RPMI8226 (cell line): ENCODE measurements at places on chromosomes 5 and 9.
A peak's percentile ranks its signal among the peaks of the same experiment; 100 is the strongest.

DNA sequence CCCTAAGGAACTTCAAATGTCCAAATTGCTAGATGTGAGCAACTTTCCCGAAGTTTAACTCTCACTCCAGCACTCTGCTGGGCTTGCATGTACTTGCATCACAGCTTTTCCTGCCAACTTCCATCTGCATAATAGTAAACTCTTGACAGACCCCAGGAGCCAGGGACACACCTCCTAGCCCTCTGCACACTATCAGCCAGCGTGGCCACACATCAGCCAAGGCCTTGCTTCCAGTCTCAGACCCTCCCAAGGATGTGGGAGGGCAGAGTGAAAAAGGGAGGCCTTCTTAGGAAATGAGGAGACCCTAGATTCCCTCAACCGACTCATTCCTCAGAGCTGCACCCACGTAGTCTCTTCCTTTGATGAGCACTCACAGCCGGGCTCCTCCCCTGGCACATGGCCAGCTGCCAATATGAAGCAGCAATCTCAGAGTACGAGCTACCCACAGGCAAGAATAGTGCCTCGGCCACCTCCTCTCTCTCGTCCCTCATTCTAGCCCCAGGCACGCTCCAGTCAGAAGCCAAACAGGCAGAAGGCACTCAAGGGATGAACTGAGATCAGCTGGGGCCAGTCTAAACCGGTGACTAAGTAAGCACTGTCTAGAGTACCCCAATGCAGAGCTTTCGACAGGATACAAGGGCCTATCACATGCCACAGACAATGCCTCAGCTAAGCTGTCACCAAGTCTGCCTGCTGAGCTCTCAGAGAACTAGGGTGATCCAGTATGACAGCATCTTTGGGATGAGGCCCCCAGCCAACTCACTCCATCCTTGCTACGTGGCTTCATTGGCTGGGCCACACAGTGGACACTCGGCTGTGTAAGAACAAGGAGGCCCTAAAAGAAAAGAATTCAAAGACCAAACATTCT, 2.3 kb downstream of the P4HA2 start:
- DNase-seq = peak; percentile 20

DNA sequence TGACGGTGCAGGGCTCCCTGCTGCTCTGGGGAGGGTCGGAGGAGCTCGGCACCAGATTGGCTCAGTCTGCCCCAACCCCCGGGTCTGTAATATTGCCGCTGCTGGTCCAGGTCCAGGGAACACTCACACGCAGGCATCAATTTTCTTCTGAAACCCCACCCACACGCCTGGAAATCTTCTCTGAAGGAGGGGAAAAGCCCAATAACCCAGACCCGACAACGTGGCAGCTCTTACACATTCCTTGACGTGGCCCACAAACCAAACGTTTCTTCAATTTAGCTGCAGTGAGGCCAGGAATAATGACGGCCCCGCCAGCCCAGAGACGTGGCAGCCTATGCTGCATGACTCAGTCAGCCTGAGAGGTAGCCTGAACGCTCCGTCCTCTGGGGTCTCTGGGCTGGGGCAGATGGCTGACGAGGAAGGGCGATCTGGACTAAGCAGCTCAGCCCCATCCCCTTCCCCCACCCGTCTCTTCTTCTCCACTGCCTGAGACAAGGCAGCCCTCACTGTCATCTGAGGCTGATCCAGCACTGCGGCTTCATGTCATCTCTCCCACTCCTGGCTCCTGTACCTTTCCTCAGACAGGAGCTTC, 9.9 kb upstream of the SPARC start:
- no peak for DNase-seq

DNA sequence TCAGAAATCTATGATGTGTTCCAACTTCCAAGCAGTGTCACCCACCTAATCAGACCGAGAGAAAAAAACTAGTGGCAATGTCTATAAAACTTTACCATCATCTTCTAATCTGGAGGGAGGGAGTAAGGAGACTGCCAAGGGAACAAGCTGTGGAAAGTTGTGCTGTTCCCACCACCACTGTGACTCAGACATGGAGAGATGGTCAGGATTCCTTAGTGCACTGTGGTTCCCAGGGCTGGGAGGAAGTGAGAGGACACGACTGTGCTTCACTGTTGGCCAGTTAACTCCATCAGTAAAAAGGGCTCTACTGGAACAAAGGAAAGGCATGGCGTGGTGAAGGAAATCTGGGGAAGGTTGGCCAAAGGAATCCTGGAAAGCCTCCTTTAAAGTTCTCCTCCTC, 18.8 kb downstream of the TICAM2 start:
- no peak for DNase-seq

DNA sequence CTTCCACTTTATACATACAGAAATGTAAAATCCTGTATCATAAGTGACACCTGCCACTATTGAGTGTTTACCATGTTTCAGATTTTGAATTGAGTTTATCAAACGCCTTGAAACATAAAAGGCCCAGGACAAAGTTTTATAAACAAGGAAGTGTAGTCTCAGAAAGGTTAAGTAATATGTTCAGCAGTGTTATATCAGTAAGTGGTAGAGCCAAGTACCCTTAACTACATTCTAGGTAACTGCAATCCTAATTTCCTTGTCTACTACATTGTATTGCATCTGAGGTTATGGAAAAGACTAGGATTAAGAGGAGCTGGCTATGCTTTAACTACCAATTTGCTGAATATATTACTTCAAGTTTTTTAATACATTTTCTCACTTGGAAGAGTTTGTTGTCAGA, 641.6 kb downstream of the LRRC70 start:
- no peak for DNase-seq

- no peak for DNase-seq
These were observed 14.1 kb upstream of the PTGR1 start for GRCh38 chr9:111613436-111614040.

DNA sequence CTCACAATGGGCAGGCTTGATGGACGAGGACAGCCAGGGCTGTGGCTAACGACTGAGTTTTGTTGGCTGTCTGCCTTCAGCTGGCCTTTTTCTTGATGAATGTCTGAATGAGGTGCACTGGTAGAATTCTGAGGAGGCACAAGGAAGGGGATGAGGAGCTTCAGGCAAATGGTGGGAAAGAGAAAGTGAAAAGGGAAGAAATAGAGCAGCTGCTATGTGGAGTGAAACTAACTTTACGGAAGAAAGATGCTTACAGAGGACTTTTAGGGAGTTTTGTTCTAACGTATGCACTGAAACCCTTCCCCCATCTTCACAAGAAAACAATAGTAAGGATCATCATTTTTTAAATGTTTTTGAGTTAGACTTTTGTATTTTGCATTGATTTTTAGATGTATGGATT, 45.3 kb downstream of the OR2K2 start:
- peak; percentile 3 for DNase-seq

DNA sequence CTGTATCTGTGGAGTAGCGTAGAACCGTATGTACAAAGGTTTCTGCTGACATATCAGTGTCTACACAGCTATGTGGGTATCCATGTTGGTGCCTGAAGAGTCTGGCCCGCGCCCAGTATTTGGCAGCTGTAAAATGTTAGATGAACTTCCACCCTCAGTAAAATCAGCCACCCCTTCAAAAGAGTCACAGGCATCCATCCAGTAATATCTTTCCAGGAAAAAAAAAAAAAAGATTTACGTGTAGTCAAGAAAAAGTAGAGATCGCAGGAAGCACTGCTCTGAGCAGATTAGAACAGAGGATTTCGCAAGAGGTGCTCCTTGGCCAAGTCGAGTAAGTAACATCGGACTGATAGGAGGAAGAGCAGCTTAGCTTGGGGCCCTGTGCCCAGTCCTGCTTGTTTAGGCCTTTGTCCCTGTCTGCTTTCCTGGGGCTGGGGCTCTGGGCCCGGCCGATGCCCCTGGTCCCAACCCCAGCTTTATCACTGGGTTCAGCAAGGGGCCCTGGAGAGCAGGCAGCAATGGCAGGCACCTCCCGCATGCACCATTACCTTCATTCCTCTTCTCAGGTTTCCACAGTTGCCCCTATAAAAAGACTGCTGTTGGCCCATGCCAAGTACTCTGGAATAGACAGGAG, 21.2 kb downstream of the DAPK1 start:
- DNase-seq = no peak

DNA sequence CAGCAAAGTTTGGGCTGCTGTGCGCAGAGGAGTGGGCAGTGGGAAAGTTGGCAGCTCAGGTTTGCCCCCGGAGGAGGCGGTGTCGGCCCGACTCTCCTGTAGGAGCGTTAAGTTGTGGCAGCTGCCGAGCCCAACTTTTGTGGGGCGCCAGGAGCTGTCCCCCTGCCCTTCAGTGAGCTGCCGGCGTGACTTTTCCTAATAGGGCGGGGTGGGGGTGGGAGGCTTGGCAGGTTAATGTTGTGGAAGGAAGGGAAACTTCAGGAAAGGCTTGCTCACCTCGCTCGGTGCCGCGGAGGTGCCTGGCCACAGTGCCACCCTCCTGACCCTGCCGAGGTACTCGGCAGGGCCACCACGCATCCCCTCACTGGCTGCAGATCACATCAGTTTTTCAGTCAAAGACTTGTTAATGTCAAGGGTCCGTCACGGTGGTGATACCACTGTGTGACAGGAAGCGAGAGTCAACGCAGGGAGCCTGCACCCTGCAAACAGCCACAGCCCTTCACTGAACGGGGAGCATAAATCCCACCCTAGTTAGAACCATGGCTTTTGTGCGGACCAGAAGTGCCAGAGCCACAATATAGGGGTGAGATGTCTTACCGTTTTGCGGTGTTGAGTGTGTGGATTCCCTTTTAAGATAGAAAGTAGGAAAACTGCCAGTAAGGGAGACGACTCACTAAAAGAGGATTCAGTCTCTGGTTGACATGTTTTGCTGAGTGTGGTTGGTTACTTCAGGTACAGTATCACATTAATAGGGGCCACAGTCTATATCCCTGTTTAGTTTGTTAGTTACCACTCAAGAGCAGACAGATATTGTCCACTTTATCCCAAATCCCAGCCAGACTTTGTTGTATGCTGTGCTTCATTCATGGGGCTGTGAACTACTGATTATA, 796 bp downstream of the LNPEP start:
- peak; percentile 64 for DNase-seq

DNA sequence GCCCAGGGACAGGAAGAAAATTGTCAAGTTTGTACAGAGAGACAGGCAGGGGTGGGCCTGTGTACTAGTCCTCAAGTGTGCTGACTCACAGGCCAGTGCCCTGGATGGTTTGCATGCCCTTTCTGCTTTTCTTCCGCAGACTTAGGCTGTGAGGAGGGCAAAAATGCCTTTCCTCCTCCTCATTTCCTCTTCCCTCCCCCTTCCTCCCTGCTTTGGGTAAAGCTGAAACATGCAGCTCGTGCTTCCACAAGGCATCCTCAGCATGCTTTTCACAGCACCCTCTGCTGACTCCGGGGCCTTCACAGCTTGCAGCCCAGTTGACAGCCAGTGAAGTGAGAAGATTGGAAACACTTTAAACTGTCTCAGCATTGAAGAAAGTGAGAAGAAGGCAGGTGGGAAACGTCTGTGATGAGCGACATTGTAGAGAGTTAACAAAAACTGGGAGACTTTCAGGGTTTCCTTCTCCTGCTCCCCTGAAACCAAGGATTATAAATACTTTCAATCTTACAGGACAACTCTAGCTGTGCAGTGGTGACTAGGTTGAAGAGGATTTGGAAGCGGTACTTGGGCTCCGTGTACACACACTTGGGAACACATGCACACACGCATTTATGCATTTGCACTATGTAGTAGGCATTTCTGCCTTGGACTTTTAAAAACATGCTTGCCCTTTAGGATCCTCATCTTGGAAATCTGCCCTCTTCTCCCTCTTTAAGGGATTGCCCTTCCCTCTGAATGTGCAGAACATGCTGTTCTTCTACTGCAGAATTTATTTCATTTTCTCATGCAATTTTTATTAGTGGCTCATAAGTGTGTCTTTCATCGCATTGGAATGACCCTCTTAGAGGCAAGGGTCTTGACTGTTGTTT, 138.8 kb downstream of the GRIA1 start:
- no peak for DNase-seq
